ENCODE measurements at places on chromosomes 3 and 15.
A peak's percentile ranks its signal among the peaks of the same experiment; 100 is the strongest.

- no peak for DNase-seq
Observed at GRCh38 chr15:59703979-59704796, 15.1 kb upstream of the BNIP2 start.

- DNase-seq = no peak
Observed at GRCh38 chr3:127831723-127832172, 9.4 kb upstream of the MGLL start.

- peak; percentile 65 for DNase-seq
Observed at GRCh38 chr3:169760479-169760878, 4.4 kb downstream of the TERC start.

- no peak for DNase-seq
Observed at GRCh38 chr3:107612664-107613084, 89.9 kb downstream of the BBX start.

DNA sequence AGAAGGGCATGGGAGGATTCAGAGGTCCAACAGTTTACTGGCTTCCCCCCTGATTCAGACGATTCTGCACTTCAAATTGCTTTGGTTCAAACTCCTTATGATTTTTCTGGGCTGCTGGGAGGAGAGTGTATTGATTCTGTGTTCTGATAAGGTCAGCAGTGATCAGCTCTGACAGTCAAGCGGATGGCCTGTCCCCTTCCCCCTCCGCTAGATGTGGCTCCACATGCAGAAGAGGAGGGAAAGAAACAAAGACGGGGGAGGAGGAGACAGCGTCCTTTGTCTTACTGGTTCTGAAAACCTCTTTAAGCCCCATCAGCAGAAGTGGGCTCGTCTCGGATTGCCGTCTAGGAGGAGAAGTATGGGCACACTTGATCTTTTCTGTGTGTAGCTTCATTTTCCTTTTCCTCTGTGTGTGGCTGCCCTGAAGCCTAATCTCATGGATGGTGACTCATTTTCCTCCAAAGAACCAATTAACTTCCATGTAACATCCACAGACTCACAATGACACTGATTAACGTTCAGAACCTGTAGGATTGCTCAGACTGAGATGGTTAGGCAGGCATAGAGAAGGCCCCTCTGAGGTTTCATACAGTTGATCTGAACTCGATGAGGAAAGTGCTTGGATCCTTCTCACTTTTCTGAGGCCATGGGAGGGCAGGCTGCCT lies 162.4 kb upstream of the PPP2R3A start:
- DNase-seq = no peak

- DNase-seq = peak; percentile 40
Observed at GRCh38 chr15:70098461-70099166, 897 bp upstream of the TLE3 start.

DNA sequence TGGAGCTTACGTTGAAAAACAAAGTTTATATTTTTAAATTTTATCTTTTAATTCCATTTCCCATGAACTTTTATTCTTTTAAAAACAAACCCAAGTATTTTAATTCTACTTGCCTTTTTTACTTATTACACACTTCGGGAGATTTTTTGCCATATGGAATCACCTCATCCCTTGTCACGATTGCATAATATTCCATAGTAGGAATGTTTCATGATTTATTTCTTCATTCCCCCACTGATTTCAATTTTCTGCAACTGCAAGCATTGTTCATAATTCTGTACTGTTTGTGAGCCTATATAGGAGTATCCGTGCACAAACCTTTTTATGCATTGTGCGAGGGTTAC lies 574 bp upstream of the SLC25A36 start:
- no peak for DNase-seq

DNA sequence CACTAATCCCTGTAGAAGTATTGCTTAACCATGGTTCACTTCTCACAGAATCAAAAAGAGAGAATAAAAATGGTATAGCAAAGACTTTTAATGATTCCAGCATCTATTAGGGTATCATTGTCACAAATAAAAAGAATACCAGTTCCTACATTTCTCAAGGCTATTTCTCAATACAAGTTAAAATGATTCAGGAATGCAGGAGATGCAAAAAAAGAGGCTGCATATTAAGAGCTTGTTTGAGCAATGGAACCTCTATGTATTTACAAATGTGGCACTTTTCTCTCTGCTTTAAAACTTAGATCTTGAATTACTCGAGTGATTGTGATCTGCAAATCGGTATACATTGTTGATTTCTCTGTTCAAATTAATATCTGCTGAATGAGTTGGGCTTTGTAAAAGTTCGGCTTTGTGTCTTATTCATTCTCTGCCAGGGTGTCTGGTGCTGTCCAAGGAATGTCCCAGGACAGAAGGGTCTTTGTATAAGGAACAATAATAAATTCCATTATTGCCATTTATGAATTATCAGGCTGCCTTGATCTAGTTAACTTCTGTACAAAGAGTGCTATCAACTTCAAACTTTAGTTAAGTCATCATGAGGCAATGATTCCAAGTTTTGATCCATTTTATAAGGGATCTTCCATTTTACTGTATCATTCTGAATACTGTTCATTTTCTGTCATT lies 364.2 kb downstream of the RBMS3 start:
- no peak for DNase-seq

DNA sequence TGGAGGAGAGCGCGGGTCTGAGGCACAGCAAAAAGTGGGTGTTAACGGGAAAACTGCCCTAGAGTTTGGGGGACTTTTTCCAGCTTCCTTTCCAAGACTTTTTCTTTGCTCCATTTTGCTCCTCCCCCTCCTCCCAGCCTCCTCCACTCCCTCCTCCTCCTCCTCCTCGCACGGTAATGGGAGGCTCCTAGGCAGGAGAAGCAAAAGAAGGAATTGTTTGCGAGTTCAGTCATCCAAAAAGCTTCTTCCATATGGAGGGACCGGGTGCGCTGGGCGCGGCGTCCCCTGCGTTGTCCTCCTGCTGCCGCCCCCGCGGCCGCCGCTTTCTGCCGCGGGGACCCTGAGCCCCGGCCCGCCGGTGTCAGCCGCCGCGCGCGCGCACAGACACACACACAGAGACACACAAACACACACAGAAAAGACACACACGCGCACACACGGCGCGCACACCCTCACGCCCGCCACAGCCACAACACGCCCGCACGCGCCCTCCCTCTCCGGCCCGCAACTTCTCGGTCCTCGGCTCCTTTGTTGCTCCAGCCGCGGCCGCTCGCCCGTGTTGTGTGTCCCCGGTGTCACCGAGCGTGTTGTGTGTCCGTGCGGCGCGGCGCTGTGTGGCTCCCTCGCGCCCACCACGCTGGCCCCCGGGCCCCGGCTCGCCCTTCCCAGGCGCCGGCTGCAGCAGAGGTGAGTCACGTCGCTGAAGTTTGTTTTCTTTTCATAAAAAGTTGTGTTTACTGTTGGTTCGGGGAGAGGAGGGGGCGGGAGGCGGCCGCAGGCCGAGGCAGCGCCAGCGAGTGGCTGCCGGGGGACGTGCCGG lies at the start of gene BOC:
TSS of gene BOC (plus strand) at position 228 of the 820 bp plus-strand sequence. CDS start 38,246 bp downstream, outside the sequence.
- peak; percentile 8 for DNase-seq

DNA sequence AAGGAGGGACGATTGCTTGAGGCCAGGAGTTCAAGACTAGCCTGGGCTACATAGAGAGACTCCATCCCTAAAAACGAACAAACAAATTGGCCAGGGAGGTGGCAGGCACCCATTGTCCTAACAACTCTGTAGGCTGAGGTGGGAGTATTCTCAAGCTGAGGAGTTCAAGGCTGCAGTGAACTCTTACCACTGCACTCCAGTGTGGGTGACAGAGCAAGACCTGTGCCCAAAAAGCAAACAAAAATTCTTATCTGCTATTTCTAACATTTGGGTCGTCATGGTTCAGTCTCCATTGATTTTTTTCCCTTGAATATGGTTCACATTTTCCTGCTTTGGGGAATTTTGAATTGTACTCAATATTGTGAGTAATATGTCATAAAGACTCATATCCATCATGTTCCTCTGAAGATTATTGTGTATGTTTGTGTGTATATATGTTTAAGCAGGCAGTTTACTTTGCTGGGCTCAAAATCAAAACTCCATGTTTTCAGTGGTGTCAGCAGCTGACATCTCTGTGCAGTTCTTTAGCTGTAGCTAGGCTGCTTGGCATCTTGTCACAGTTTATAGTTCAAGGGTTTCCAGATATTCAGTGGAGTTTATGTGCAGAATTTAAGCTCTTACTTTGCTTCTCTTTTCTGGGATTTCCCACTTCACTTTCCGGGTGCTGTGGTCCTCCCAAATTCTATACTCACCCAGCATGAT lies 33.2 kb downstream of the IFT122 start:
- DNase-seq = no peak

DNA sequence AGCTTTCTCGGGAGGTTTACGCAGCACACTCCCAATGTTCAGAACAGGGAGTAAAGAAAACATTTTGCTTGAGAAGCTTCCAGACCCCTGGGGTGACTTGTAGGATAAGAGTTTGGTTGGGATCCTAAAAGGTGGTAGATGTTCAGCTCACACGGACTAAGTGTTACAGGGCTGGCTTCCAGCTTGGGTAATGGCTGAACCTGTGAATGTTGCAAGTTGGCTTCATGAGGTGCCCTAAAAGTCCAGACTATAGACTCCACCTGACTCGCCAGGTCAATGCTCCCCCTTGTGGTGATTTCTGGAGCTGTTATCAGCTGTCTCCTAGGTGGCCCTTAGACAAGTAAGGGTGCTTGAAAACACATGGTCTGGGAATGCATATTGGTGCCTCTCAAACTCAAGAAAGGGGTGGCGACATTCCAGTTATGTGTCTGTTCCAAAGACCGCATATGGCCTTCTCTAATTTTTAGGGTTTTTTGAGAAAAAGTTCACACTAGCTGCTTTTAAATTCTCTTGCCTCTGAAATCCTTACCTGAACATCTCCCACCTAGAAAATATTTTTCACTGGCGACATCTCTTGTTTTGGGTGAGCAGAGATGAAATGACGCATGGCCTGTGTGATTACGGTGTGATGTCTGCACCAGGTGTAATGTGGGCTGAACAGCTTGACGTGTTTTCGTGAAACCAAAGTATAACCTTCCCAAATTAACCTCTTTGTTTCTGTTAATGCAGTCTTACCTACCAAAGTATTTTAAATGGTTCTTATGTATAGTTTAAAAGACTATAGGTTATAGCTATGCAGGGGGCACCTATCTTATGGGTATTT lies 175.7 kb upstream of the KBTBD8 start:
- DNase-seq = peak; percentile 44

GRCh38 chr3:111194048-111194447 lies 122.4 kb downstream of the NECTIN3 start:
- no peak for DNase-seq

- no peak for DNase-seq
Observed at GRCh38 chr3:41148478-41148877, 50.8 kb upstream of the CTNNB1 start.

DNA sequence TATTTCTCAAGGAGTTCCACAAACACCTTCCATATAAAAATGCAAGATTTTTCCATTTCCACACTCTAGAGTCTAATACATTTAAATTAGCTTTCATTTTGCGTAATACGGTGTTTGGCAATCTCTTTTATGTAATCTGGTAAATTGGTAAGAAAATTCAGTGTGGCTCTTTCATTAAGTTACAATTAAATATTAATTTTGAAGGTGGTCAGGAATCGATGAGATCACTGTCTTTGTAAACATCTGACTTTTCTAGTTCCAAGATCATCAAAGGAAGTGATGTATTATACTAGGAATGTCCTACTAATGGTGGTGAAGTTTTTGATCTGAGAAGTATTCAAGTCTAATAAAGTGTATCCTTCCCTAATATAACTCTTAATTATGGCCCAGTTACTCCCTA lies 1.1 kb upstream of the UTS2B start:
- DNase-seq = no peak

DNA sequence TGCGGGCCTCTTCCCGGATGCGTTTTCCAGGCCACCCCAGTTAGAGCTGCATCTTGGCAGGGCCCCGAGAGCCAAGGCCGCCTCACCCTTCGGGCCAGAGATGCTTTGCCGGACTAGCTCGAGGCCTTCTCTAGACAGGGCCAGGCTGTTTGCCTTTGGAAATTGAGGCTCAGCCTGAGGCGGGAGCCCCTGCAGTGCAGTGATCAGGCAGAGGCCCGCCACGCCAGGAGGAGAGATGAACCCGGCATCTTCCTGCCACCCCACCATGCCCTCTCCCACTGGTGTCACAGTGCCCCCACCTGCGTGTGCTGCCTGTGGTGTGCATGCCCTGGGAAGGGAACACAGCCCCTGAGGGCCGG lies 8.9 kb upstream of the ROPN1B start:
- DNase-seq = no peak
